Hematopoietic multipotent progenitor cell treated with erythropoietin and hydrocortisone succinate and interleukin-3 and kit ligand, for 15 days (in vitro differentiated cells): ENCODE measurements at places on chromosomes 13 and 19.

- no peak for DNase-seq
These were observed 279.8 kb downstream of the DCLK1 start for GRCh38 chr13:35851356-35851755.

DNA sequence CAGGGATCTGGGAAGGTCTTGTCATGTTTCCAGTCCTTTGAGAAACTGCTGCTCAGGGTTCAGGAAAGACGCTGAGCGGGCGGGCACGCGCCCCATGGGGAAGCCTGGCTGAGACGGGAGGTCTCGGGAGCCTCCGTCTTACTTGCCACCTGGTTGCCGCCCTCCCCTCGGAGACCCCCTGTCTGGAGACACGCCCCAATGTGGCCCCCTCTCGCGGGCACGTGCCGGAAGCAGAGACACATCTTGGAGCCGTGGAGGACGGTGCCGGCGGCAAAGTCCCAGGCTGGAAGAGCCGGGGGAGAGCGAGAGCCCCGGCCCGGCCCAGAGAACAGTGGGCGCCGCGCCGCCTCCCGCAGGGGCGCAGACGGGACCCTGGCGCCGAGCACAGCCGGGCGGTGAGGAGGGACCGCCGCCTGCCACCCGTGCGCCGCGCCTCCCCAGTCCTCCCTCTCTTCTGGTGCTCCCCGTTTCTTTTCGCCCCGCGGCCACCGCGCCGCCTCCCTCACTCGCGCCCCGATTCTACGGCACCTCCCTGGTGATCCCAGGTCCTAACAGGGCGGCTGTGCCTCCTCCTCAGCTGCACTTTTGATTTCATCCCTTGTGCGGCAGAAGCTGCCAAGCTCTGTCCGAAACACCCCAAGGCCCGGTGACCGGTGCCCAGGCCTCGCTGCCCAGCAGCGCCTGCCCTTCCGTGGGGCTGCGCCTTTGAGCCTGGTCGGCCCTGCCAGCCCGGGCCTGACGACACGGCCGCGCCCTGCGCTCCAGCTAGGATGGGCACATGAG is 15.5 kb downstream of the GJB2 start:
- no peak for DNase-seq

- DNase-seq = no peak
These were observed 419.9 kb upstream of the PRR20A start for GRCh38 chr13:56720841-56721240.

DNA sequence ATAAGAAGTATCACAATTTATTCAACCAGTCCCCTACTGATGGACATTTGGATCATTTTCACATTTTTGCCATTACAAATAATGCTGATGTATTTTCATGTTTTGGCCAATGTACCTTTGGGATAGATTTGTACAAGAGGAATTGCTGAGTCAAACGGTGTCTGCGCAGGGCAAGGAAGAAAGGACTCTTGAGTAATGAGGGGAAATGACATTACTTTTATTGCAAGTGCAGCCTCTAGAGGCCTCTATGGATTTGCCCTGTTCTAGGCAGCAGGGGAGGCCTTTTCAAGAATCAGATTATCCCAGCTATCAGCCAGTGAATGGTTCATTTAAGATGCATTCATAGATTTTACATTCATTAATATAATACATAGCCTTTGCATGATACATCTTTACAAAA is 32.9 kb upstream of the GTF3A start:
- DNase-seq = no peak

DNA sequence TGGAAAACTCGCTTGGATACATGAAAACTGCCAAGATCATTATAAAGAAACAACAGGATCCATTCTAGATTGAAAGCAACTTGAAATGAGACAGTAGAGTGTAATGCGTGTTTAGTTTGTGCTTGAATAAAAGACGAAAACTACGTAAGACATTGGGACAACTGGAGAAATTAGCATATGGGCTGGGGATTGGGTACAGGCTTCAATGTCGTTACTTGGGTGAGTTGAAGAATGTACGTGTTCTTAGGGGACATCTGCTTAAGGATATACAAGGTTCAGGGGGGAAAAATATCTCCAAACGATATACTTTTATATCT is 471 bp upstream of the ERVK3-1 start:
- DNase-seq = no peak

DNA sequence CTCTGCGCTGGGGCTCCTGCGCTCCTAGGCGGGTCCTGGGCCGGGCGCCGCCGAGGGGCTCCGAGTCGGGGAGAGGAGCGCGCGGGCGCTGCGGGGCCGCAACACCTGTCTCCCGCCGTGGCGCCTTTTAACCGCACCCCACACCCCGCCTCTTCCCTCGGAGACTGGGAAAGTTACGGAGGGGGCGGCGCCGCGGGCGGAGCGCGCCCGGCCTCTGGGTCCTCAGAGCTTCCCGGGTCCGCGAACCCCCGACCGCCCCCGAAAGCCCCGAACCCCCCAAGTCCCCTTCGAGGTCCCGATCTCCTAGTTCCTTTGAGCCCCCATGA is at the start of gene GJB2:
GJB2 (minus strand) TSS at position 103 of the 326 bp plus-strand sequence. CDS start 3,357 bp downstream, outside the sequence.
- no peak for DNase-seq
